A673 (cell line): ENCODE measurements at places on chromosomes 6 and 20. TPM values are rescaled to one million over a fixed set of nuclear protein-coding genes. Genes with fewer than 3 reads are reported as not detected.

ALDH5A1 gene
- 4.1 and 7.3 TPM in 2 replicates for total RNA-seq

VIP gene
- not detected in 2 replicates for total RNA-seq

MDFI gene
- total RNA-seq = 342 and 346 TPM in 2 replicates

TFAP2C gene
- total RNA-seq = 0.11 TPM in 2 replicates

C6orf52 gene
- 0.69 and 1.9 TPM in 2 replicates for total RNA-seq

PKHD1 gene
- 0.31 and 0.43 TPM in 2 replicates for total RNA-seq

PRL gene
- total RNA-seq = 0.24 TPM in 1 of 2 replicates, not detected in the other

DEFB132 gene
- total RNA-seq = not detected in 2 replicates

GGTLC1 gene
- not detected in 2 replicates for total RNA-seq

GRIK2 gene
- 62.1 and 65.6 TPM in 2 replicates for total RNA-seq

GPLD1 gene
- 0.63 and 1.1 TPM in 2 replicates for total RNA-seq

GRCh38 chr6:56607111-56607752 is 35.5 kb downstream of the DST start:
- H3K27me3 ChIP-seq = no peaks in the 10 kb centered on the region
- H3K4me3 ChIP-seq = no peak overlapping the region
- no peak overlapping the region for H3K27ac ChIP-seq
- no peaks in the 10 kb centered on the region for H3K36me3 ChIP-seq

DNA sequence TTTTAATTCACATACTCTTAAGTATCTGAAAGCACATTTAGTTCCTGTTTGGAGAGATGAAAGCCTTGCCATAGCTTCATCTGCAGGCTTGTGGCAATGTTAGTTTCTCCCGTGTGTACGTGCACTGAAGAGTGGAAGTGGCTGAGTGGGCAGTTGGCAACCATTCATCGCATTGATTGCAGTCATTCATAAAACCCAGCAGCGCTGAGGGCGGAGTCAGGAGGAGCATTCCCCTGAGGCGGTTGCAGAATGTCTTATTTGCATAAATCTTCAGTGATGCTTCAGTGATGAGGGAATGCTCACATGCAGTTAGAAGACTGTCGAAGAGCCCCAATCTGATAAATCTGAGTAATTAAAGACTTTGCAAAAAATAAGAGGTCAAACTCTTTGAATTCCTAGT is 79.1 kb downstream of the RIMS1 start:
- H3K4me3 ChIP-seq = no peak overlapping the region
- H3K4me1 ChIP-seq = no peaks in the 10 kb centered on the region
- H3K36me3 ChIP-seq = no peaks in the 10 kb centered on the region
- no peaks in the 10 kb centered on the region for H3K27me3 ChIP-seq
- DNase-seq = peak; percentile 81
- no peak overlapping the region for H3K27ac ChIP-seq

- H3K4me3 ChIP-seq = no peak overlapping the region
- no peak overlapping the region for H3K27ac ChIP-seq
- no peaks in the 10 kb centered on the region for H3K27me3 ChIP-seq
- DNase-seq = no peak
- no peaks in the 10 kb centered on the region for H3K36me3 ChIP-seq
Observed at GRCh38 chr20:36035745-36036144, 67.4 kb downstream of the CNBD2 start.

- peaks cover 34% of the 10 kb centered on the region for H3K4me1 ChIP-seq
- no peak for DNase-seq
- no peak overlapping the region for H3K4me3 ChIP-seq
- H3K27ac ChIP-seq = no peak overlapping the region
- no peaks in the 10 kb centered on the region for H3K36me3 ChIP-seq
Observed at GRCh38 chr6:5729080-5729434, 277.7 kb downstream of the NRN1 start.

- H3K4me3 ChIP-seq = no peak overlapping the region
- no peaks in the 10 kb centered on the region for H3K27me3 ChIP-seq
- no peaks in the 10 kb centered on the region for H3K4me1 ChIP-seq
Observed at GRCh38 chr6:54768494-54768893, 78.1 kb upstream of the FAM83B start.

- H3K4me1 ChIP-seq = peaks cover 5% of the 10 kb centered on the region
- H3K36me3 ChIP-seq = no peaks in the 10 kb centered on the region
- peak; percentile 82 for DNase-seq
- peaks cover 5% of the 10 kb centered on the region for H3K27me3 ChIP-seq
Observed at GRCh38 chr6:85449388-85449817, 480 bp upstream of the NT5E start.

- no peak overlapping the region for H3K27ac ChIP-seq
- H3K4me3 ChIP-seq = no peak overlapping the region
- H3K4me1 ChIP-seq = no peaks in the 10 kb centered on the region
- no peaks in the 10 kb centered on the region for H3K36me3 ChIP-seq
- H3K27me3 ChIP-seq = no peaks in the 10 kb centered on the region
- no peak for DNase-seq
Observed at GRCh38 chr6:29907637-29908340, 34.5 kb upstream of the HLA-A start.

- no peak for DNase-seq
- no peak overlapping the region for H3K27ac ChIP-seq
- no peaks in the 10 kb centered on the region for H3K36me3 ChIP-seq
- no peak overlapping the region for H3K4me3 ChIP-seq
- peaks cover 11% of the 10 kb centered on the region for H3K4me1 ChIP-seq
Observed at GRCh38 chr20:62753626-62754025, 42.6 kb upstream of the MRGBP start.

- peak; percentile 22 for DNase-seq
- H3K36me3 ChIP-seq = no peaks in the 10 kb centered on the region
- no peaks in the 10 kb centered on the region for H3K27me3 ChIP-seq
- H3K27ac ChIP-seq = no peak overlapping the region
- H3K4me1 ChIP-seq = no peaks in the 10 kb centered on the region
Observed at GRCh38 chr6:161169696-161170095, 104.2 kb downstream of the AGPAT4 start.

- no peaks in the 10 kb centered on the region for H3K27me3 ChIP-seq
- H3K27ac ChIP-seq = peak overlapping the region; percentile 42
- no peaks in the 10 kb centered on the region for H3K36me3 ChIP-seq
- H3K4me1 ChIP-seq = peaks cover 33% of the 10 kb centered on the region
- no peak overlapping the region for H3K4me3 ChIP-seq
Observed at GRCh38 chr6:142395768-142396231, 94.0 kb downstream of the ADGRG6 start.

DNA sequence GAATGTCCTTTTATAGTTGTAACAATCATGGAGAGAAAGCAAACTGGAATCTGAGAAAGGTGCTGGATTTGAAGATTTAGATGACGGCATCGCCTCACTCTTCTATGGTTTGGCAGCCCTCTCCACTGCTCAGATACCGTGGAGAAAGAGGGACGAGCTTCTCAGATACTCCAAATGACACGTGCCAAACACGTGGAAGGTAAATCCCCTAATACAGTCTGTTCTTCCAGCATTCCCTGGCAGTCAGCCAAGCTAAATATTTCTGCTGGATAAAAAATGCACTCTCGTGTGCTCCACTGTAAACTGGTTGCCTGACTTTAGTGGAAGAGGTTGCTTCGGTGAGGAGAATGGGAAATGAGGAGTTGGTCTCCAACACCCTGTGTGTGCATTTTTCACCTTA is 16.7 kb upstream of the PRDM1 start:
- no peaks in the 10 kb centered on the region for H3K36me3 ChIP-seq
- H3K27me3 ChIP-seq = no peaks in the 10 kb centered on the region
- no peak overlapping the region for H3K27ac ChIP-seq
- no peaks in the 10 kb centered on the region for H3K4me1 ChIP-seq
- DNase-seq = peak; percentile 53

DNA sequence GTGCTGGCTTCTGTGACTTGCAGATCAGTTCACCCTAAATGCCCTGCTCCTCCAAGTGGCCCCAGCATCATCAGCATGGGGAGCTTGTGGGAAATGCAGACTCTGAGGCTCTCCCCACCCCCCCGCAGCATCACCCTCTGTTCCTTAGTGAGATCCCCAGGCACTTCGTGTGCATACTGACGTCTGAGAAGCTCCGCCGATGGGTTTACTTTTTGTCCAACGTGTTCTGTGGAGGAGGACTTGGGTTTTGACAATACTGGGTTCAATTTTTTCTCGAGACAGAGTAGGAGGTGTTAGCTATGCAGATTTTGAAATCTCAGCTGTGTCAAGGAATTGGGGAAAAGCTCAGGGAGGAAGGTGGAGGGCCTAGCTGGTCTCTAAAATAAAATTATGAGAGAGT is 38.3 kb upstream of the ZNF831 start:
- DNase-seq = no peak
- H3K4me3 ChIP-seq = no peak overlapping the region
- no peak overlapping the region for H3K27ac ChIP-seq
- no peaks in the 10 kb centered on the region for H3K27me3 ChIP-seq

- DNase-seq = peak; percentile 68
- H3K36me3 ChIP-seq = no peaks in the 10 kb centered on the region
- no peak within 1 kb of the TSS for H3K27ac ChIP-seq
- no peaks in the 10 kb centered on the region for H3K27me3 ChIP-seq
- peak within 1 kb of the TSS; percentile 80 for H3K4me3 ChIP-seq
Observed at GRCh38 chr6:89412071-89413005, at the start of gene RRAGD. Gene RRAGD (minus strand): TSS chr6:89412273. CDS start chr6:89411993, 280 bp downstream.

DNA sequence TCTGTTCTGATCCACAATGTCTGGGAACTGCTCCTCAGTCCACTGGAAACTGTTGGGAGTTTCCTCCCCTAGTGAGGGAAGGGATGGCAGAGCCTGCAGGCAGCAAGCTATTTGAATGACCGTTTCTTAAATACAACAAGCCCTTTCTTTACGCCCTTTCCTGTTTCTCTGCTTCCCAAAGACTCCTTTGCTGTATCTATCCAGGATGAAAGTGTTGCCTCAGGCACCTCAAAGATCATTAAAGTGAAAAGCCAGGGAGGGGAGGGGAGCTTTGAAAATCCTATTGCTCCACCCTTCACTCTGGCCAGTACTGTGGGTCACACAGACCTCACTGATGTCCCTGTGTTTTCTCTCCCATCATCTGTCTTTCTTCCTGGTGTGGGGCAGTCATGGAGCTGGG is 213.1 kb downstream of the RNF144B start:
- no peaks in the 10 kb centered on the region for H3K27me3 ChIP-seq
- H3K27ac ChIP-seq = no peak overlapping the region
- H3K4me1 ChIP-seq = peaks cover 53% of the 10 kb centered on the region

- H3K27ac ChIP-seq = no peak overlapping the region
- H3K4me1 ChIP-seq = peaks cover 17% of the 10 kb centered on the region
- H3K36me3 ChIP-seq = no peaks in the 10 kb centered on the region
- no peak overlapping the region for H3K4me3 ChIP-seq
Observed at GRCh38 chr6:130713144-130713543, 114.1 kb upstream of the SMLR1 start.

DNA sequence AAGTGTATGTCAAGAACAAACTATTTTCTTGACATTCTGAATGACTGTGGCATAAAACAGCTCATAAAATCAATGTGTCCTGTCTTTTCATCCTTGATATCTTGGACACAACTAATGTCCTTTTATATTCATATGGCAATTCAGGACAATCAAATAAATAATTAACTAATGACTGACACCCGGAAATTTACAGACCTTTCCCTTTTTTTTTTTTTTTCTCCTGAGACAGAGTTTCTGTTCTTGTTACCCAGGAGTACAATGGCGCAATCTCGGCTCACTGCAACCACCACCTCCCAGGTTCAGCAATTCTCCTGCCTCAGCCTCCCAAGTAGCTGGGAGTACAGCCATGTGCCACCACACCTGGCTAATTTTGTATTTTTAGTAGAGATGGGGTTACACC is 107.1 kb upstream of the LGSN start:
- H3K27me3 ChIP-seq = no peaks in the 10 kb centered on the region
- no peak overlapping the region for H3K27ac ChIP-seq
- H3K4me3 ChIP-seq = no peak overlapping the region
- H3K36me3 ChIP-seq = no peaks in the 10 kb centered on the region

DNA sequence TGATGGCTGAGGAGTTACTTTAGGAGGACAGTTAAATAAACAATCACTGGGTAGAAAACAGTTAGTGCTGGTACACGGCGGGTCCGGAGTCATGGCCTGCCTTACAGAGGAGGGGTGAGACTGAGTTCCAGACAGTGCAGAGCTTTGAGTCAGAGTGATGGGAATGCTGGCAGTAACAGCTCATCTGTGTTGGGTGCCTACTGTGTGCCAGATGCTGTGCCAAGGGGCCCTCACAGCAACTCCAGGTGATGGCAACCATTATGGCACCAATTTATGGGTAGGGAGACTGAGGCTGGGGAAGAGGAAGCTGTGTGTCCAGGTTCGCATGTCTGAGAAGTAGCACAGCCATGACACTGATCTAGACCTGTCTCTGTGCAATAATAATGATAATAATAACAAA is 132.6 kb downstream of the CEBPB start:
- H3K36me3 ChIP-seq = no peaks in the 10 kb centered on the region
- no peaks in the 10 kb centered on the region for H3K27me3 ChIP-seq
- no peaks in the 10 kb centered on the region for H3K4me1 ChIP-seq

DNA sequence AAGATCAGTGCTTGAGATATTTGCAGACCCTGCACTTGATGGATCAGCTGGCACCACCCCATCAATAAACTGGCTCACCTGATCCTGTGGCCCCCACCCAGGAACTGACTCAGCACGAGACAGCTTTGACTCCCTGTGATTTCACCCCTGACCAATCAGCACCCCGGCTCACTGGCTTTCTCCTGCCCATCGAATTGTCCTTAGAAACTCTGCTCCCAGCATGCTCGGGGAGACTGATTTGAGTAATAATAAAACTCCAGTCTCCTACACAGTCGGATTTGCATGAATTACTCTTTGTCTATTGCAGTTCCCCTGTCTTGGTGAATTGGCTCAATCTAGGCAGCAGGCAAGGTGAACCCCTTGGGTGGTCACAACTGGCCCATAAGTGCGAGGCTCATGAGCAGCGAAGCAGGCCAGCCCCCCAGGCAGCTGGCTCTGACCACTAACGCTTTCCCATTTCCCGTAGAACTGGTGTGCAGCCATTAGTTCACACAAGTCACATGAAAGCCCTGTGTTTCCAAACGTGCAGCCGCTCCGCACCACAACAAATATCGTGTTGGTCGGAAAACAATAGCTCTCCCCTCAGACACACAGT is 79.6 kb downstream of the RSPH3 start:
- H3K36me3 ChIP-seq = no peaks in the 10 kb centered on the region
- H3K4me1 ChIP-seq = no peaks in the 10 kb centered on the region
- no peak for DNase-seq

GRCh38 chr6:16498237-16498636 is 259.9 kb downstream of the GMPR start:
- H3K27me3 ChIP-seq = no peaks in the 10 kb centered on the region
- peaks cover 10% of the 10 kb centered on the region for H3K4me1 ChIP-seq
- H3K36me3 ChIP-seq = no peaks in the 10 kb centered on the region
- H3K4me3 ChIP-seq = no peak overlapping the region
- H3K27ac ChIP-seq = no peak overlapping the region
- DNase-seq = no peak

- no peak overlapping the region for H3K27ac ChIP-seq
- no peaks in the 10 kb centered on the region for H3K27me3 ChIP-seq
- H3K4me3 ChIP-seq = no peak overlapping the region
- peaks cover 4% of the 10 kb centered on the region for H3K4me1 ChIP-seq
- peak; percentile 11 for DNase-seq
Observed at GRCh38 chr6:52696418-52696817, 25.5 kb downstream of the TMEM14A start.

DNA sequence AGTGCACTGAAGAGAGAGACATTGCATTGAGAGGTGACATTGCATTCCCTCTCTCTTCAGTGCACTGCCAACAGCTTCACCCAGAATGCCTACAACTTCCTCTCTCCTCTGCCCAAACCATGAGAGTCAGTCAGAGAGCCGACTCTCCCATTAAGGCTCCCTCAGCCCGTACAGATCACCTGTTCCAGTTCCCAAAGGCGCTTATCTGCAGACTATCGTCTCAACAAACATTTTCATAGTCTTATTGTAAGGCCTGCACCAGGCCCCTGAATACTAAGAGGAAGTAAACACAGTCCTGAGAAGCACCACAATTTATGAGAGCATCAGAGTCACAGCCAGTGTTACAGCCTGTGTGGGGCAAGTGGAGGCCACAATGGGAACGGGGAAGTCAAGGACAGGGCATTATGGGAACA is 53.7 kb downstream of the GFOD1 start:
- no peak overlapping the region for H3K4me3 ChIP-seq
- no peaks in the 10 kb centered on the region for H3K27me3 ChIP-seq
- no peak overlapping the region for H3K27ac ChIP-seq
- DNase-seq = no peak
- no peaks in the 10 kb centered on the region for H3K4me1 ChIP-seq
